ENCODE measurements at places on chromosomes 6 and 20.

- DNase-seq, result no peak
Measured at GRCh38 chr6:74597266-74597665, 608.6 kb downstream of the COL12A1 start.

- DNase-seq, result no peak
Measured at GRCh38 chr6:8014947-8015346, 49.2 kb downstream of the BLOC1S5 start.

DNA sequence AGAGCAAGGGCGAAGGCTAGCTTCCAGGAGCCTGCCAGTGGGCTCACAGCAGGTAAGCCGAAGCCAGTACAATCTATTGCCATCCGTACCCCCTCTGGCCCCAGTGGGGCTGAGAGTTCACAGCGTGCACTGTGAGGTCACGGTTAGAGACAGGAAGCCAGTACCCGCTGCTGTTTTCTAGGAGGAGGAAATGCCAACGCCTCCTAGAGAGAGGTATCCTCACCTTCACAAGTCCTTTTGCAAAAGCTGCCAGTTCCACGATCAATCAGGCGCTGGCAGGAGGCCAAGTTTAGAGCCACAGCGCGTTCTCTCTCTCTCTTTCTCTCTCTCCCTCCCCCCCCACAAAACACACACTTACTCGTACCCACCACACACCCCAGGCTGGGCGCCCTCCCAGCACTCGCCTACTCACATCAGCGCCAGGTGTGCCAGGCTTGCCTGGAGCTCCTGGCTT lies 22.5 kb downstream of the COL9A1 start:
- no peak for DNase-seq

DNA sequence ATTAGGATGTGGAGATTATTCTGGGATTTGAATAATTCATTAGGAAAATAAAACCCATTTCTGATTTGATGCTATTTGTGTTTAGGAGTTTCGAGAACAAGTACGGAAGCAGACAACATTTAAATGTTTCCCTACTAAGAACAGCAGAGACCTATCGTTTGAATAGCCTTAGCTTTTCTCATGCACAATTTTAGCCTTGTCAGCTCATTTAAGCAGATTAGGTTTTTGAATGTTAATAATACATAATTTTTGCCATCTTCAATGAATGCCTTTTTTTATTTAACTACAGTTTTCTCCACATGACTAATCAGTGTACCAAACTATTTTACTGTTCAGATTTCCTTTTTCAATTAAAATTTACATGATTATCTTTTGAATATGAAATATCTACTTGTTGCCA lies 592.0 kb downstream of the BCKDHB start:
- no peak for DNase-seq

- no peak for DNase-seq
Measured at GRCh38 chr6:36914227-36914794, 28.6 kb downstream of the C6orf89 start.

GRCh38 chr6:84597238-84597875 lies 167.0 kb downstream of the TBX18 start:
- DNase-seq, result no peak

DNA sequence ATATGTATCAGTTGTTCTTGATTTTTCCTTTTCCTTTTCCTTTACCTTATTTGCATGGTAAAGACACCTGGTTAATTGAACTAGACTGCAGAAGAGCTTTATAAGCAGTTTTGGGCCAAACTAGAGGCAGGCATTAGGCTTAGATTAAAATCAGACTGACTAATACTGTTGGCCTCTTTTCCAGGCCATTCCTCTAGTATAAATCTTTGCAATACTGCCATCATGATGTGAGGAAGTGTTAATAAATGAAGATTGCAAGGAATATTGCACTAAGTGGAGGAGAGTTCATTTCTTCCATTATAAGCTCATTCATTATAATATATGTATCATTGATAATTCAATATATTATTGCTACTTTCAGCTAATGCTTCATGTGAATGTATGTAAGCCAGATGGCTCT lies 163.8 kb downstream of the MMUT start:
- DNase-seq, result no peak

All from stimulated activated CD8-positive, alpha-beta memory T cell treated with anti-CD3 and anti-CD28 coated beads, Interleukin-7, amount 100 ng/mL, for 4 hours (primary cell).